ENCODE measurements at places on chromosomes 7 and 10. TPM values are rescaled to one million over a fixed set of nuclear protein-coding genes. Genes with fewer than 3 reads are reported as not detected.

DNA sequence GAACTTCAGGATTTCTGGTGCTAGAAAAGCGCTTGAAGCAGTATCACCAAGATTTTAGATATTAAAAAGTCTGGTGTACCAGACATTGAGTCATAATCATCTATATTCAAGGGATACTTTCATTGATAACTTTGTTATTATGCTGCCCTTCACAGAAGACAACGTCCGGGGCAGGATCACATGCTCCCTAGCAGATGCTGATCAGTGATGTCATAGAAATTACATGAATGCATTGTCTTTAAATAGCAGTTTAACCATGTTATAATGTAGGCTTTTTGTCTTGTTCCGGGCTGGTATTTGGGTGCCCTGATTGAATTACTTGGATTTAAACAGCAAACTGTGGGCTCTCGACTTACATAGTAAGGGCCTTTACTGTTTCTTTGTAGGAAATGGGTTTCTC lies 54.0 kb downstream of the VWA2 start:
- no peaks in the 10 kb centered on the region for H3K36me3 ChIP-seq
- DNase-seq = no peak
- H3K27ac ChIP-seq = no peak overlapping the region
- no peak overlapping the region for H3K4me3 ChIP-seq
- H3K4me1 ChIP-seq = no peaks in the 10 kb centered on the region

DNA sequence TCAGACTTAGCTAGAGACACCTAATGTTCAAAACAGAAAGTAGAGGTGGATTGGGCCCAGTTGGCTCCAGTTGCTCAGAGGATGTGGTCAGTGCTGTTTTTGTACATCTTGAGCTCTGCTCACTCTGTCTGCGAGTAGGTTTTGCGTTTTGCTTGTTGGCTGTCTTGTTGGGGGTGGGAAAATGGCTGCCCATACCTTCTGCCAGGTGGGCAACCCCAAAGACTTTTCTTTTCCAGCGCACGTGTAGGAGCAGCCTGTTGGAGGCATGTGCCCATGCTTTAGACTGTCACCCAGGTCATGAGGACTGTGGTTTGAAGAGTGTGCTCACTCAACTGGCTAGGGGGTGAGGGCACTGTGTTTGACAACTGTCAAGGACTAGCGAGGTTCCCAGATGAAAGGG lies 73.9 kb downstream of the KAT6B start:
- peaks cover 44% of the 10 kb centered on the region for H3K4me1 ChIP-seq
- no peaks in the 10 kb centered on the region for H3K27me3 ChIP-seq
- no peak overlapping the region for H3K4me3 ChIP-seq
- no peaks in the 10 kb centered on the region for H3K36me3 ChIP-seq
- no peak overlapping the region for H3K27ac ChIP-seq

GRCh38 chr10:4652111-4653010 lies 173.6 kb upstream of the AKR1E2 start:
- no peak overlapping the region for H3K4me3 ChIP-seq
- H3K27ac ChIP-seq = no peak overlapping the region
- DNase-seq = no peak
- H3K4me1 ChIP-seq = peaks cover 15% of the 10 kb centered on the region
- no peaks in the 10 kb centered on the region for H3K36me3 ChIP-seq

GRCh38 chr7:72465521-72465920 lies 53.4 kb upstream of the CALN1 start:
- no peaks in the 10 kb centered on the region for H3K4me1 ChIP-seq
- H3K36me3 ChIP-seq = no peaks in the 10 kb centered on the region
- DNase-seq = no peak
- no peaks in the 10 kb centered on the region for H3K27me3 ChIP-seq

- H3K27me3 ChIP-seq = no peaks in the 10 kb centered on the region
- peaks cover 63% of the 10 kb centered on the region for H3K4me1 ChIP-seq
- H3K36me3 ChIP-seq = no peaks in the 10 kb centered on the region
- no peak overlapping the region for H3K4me3 ChIP-seq
Measured at GRCh38 chr7:116876664-116877442, 14.5 kb downstream of the CAPZA2 start.

Gene COL26A1
- not detected for polyA plus RNA-seq

Gene KIN
- 6.2 TPM for polyA plus RNA-seq

Gene VIPR2
- not detected for polyA plus RNA-seq

Gene ZPBP
- not detected for polyA plus RNA-seq

Gene HOGA1
- polyA plus RNA-seq = not detected

Gene TAS2R3
- polyA plus RNA-seq = not detected

Data from CD4-positive, alpha-beta memory T cell (primary cell).